ENCODE measurements at places on chromosomes 12 and 14. TPM values are rescaled to one million over a fixed set of nuclear protein-coding genes. Genes with fewer than 3 reads are reported as not detected.

ALDH6A1 gene
- 27.0 TPM for total RNA-seq

DNA sequence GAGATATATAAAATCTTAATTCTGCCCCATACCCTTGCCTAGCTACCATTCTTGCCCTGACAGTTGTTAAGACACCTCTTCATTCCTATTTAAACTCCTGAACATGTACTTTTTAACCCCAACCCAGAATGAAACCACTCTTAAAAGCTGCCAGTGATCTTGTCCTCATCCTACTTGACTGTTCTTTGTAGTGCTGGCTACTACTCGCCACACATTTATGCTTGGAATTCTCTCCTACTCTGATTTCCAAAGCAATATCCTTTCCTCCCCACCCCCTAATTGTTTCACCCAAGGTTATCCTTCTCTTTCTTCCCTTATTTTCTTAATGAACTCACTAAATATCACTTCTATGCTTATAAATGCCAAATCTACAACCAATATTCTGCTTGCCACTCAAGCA is 4.1 kb downstream of the NFYB start:
- DNase-seq, result no peak

DNA sequence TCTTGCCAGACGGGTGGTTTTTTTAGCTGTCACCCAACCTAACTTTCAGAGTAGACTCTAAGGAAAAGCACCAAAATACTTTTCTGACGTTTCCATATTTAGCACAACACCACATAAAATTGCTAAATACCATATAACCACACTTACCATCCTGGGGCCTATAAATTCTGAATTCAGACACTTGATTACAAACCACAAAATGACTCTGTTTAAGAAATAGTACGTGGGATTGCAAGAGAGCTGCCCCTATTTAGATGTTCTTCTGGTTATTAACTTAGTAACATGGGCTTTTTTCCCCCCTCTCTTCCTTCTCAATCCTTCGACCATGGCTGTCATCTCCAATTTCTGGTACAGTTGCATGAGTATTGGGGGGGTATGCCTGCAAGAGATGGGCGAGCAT is 287.7 kb downstream of the BMP4 start:
- DNase-seq, result no peak

DNA sequence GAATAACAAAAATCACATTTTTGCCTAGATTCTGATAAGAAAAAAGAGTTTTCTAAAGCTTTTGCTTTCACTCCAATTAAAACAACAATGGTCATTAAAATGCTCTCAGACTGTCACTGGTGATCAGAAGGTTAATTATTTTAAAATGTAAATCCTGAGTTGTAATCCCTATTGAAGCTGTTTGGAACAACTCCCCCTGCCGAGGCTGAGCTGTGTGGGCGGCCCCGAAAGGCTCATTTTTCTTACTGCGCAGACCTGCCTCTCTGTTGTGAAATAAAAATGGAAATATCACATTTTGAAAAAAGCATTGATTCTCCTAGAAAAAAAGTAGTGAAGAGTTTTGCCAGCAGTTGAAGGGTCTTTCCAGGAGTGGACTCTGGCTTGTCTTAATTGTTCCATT is 174.8 kb upstream of the CDKN3 start:
- DNase-seq, result peak; percentile 76

DNA sequence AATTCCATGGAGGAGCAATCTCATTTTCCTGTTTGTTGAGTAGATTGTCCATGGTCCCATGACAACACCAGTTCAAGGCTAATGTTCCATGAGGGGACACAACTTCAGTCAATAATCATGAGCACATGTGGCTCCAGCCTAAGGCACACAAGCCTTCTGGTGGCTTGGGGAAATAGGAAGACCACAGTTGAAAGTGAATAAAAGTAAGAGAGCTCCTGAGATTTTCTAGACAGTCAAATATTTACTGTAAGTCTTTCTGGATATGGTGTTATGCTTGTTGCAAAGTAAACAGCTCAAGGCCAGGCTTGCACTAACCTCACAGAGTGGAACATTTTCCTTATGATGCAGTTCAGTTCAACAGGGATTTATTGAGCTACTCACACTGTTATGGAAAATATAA is 206.9 kb upstream of the SLC38A2 start:
- no peak for DNase-seq

DNA sequence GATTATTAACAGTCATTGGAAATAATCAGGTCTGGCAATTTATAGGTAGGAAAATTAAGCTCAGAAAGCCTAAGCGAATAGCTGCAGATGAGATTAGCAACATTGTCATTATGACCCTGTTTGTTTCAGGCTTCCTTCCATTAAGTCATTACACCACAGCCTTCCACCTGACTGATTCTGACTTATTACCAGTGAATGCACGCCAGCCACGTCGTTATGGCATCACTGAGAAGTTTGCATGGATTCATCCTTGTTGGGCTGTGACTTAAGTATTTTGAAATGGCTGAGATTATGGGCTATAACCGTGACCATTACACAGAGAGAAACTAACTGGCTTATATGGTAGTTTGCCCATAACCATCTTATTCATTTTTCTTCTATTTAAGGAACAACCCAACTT is 18.6 kb downstream of the RASSF8 start:
- no peak for DNase-seq

DNA sequence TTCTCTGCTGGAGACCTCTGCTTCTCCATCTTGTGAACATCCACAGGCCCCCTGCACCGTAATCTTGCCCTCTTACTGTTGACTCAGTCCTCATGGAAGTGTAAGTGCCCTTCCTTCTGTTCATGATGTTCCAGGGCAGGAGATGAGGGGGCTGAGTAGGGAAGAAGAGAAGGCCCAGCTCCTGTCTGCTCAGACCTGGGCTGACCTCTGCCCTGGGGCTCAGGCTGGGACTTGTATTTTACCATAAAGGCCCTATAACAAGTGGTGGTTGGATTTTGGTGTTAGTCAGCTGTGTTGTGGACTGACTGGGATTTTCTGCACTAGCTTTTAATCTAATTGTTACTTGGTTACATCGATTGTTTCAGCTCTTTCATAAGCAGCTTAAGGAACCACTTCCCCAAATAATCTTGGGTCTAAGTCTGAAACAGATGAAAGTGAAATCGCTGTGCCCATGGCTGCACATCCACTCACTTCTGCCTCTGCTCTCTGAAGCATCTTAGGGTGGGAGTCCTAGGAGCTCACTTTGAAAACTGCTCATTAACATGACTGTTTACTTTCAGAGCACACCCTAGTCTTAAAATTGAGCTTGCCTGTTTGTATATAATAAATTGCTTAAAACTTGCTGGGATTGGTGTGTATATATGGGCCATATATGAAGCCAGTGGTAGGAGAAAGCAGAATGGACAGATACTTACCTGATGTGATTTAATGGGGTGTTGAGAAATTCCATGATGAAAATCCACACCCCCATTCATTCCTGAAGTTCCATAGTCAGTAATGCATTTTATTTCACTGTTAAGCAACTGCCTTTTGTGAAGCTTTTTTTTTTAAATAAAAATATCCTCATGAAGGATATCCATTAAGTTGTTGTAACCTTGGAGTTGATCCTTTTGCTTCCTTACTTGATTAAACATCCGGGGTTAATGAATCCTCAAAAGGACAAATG is 17.7 kb downstream of the C12orf71 start:
- no peak for DNase-seq

VWF gene
- 144 TPM for total RNA-seq

DNA sequence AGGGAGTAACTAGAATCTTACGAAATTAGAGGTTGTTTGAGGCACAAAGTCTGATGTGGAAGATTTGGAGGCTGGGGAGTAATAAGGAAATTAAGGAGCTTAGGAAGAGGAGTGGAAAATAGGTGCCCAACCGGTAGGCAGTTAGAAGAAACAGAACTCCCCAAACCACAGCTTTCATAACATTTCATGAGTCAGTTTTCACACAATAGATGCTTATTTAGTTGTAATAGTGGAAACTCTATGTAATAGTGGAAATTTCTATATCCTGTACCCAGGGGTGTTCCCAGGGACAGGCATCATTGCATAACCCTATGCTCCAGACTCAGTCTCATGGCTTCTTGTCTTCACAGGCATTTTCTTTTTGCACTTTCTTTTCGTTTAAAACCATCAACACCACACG is 8.3 kb downstream of the C3AR1 start:
- DNase-seq, result no peak

DNA sequence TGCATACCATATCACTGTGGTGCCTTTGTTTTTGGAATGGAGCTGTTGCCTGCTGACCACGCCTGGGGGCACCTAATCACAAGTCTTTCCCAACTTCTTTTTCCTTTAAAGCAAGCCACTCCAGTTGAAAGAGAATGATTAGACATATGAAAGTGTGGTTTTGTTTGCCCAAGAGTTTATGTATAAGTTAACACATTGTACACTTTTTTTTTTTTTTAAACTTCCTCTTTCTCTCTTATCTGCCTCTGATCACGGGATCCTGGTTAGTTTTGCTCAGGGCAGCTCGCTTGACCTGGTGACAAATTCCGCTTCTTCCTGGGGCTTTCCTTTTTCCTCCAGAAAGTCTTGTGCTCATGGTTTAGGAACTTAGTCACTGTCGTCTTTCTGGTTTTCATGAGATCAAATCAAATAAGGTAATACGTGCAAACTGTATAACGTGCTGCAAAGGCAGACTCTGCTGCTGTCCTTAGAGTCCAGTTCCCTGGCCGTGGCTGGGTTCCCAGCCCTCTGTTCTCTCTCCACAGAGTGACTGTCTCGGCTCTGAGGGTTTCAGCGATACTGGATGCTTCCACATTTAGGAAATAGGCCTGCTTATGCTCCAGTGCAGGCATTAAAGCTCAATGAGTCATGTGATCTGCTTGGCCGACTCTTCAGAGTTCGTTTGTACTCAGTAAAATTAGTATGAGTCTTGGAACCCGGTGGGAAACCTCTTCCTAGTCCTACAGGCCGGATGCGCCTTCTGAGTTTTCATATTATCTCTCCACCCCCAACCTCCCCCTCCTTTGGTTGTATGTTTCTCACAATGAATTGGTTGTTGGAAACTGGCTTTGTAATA is 15.2 kb downstream of the RASSF3 start:
- peak; percentile 70 for DNase-seq

DNA sequence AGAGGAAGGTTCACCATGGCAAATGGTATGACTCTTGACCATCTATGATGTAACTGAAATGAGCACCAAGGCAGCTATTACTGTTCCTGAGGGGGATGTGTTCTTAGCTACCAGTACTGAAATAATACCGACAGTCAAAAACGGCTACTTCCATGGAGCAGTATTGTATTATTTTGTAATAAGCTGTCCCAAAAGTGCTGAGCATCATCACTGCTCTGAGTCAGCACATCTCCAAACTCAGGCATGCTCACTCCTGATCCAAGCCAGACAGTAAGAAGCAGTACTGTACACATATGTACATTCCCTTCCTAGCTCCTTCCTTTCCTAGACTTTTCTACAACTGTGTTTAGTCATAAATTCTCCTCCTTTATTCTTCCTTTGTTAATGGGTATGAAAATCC is 8.6 kb downstream of the VTI1B start:
- no peak for DNase-seq

SLC17A8 gene
- 0.09 TPM for total RNA-seq

DNA sequence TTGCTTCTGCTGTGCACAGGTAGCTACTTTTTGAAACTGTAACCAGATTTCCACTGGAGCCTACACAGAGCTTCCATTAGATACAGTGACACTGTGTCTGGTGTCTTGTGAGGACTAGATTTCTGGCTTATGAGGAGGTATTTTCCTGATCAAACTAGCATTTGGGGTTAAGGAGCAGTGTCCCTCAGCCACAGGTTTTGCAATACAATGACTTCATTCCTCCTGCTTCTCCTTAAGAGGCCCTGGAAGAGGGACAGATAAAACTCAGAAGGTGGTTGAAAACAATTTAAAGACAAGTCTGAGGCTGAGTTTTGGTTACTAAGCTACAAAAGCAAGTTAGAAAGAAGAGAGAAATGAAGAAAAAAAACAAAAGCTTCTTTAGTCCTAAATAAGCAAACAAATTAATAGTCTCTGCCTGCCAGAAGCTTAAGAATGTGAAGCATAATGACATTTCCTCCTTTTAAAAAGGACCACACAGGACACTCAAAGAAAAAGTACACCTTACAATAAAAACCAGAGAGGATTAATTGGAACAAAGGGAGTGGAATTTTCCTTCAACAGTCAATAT is 53.0 kb downstream of the PKP2 start:
- DNase-seq, result no peak

GRCh38 chr12:124633365-124634362 is 66.3 kb upstream of the NCOR2 start:
- no peak for DNase-seq

- DNase-seq, result no peak
Measured at GRCh38 chr12:131642101-131642540, 68.8 kb upstream of the SFSWAP start.

SERPINA3 gene
- total RNA-seq, result 390 TPM

DNA sequence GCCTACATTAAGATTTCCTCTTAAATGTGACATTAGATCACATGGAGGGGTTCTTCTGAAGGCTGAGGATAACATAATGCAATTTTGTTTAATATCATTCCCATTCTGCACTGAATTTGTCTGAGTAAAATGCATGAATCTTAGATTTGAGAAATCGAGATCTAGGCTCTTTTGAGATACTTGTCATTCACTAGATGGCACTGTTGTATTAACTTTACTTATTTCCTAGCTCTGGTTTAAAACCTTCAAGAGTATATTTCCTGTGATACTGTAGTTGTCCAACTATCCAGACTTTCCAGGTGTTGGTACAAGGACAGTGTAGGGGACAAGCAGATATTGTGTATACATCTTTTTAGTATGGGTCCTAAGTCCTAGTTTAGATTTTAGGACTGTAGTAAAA is 91.7 kb upstream of the SEL1L start:
- no peak for DNase-seq

TESPA1 gene
- total RNA-seq, result 1.1 TPM

DNA sequence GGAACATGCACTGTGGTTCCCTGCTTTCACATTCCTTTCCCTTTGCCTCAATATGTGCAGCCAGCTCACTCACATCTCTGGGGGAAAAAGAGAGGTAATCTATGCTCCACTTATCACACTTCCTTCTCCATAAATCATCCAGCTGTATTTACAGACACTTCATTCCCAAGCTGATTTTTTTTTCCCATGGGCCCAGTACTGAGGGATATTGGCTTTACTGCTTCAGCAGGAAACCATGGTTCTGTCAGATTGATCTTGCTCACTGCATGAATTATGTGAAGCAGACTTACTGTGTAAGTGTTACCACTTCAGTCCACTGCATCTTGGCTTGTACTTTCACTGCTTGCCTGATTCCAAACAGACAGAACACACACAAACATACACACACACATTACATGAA is 555.6 kb downstream of the CCER1 start:
- no peak for DNase-seq

DNA sequence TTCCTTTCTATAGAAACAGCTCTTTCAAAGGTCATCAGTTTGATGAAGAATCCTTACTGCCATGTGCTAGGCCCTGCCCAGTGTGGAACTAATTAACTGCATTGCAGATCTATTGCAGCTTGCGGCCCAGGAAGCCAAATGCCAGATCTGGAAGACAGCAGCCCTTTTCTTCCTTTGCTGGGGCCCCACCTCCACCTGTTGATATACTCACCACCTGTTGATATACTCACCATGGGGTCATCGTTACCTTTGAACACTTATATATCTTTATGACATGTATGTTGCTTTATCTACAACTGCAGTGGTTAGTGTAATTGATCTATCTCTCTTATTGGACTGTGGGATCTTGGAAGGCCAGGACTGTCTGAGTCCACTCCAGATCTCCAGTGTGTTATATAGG is 292.5 kb downstream of the ATP23 start:
- DNase-seq, result no peak
